ENCODE measurements at places on chromosomes 13 and 19.

- no peak for DNase-seq
Observed at GRCh38 chr13:103033999-103034398, 32.2 kb downstream of the SLC10A2 start.

GRCh38 chr19:51012661-51013190 is 6.8 kb downstream of the KLK10 start:
- DNase-seq = no peak

GRCh38 chr13:30755678-30756077 is 20.3 kb downstream of the ALOX5AP start:
- DNase-seq = no peak

GRCh38 chr13:30982506-30982905 is 50.0 kb downstream of the TEX26 start:
- no peak for DNase-seq

GRCh38 chr13:93771782-93772181 is 545.2 kb downstream of the GPC6 start:
- DNase-seq = no peak

Data from pulmonary artery endothelial cell (primary cell).